ENCODE measurements at places on chromosomes 1 and 21. TPM values are rescaled to one million over a fixed set of nuclear protein-coding genes. Genes with fewer than 3 reads are reported as not detected.

Gene PSRC1
- 5.3 TPM for total RNA-seq

Gene IARS2
- total RNA-seq, result 87.7 TPM

GRCh38 chr1:195697130-195697529 lies 911.1 kb downstream of the KCNT2 start:
- DNase-seq, result no peak

GRCh38 chr1:64721576-64722145 lies 23.2 kb upstream of the RAVER2 start:
- no peak for DNase-seq
